NCI-H2081 treated with DMSO at 0.1 percent for 48 hours (cell line): ENCODE measurements at places on chromosomes 7 and 10.

GRCh38 chr10:69810675-69811397 is 9.1 kb downstream of the COL13A1 start:
- no peak for DNase-seq

GRCh38 chr7:134470864-134471263 is 12.0 kb upstream of the AKR1B1 start:
- no peak for DNase-seq

- no peak for DNase-seq
Observed at GRCh38 chr10:58996866-58997265, 179.6 kb upstream of the PHYHIPL start.

DNA sequence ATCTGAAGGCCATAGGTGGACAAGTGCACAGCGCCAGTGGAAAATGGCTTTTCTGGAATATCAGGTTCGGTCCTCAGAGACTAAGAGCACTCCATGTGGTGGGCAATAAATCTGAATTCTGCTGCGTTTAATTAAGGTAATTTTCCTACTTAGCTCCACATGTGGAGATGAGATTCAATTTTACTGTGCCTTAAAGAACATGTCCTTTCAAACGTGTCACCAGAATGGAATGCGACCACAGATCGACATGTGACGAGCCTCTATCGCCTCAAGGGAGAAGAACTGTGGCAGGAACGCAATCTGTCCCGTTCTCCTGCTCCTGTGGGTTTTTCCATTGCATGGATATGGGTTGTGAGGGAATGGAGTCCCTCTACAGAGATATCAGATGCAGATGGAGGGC is 205.3 kb upstream of the ZNF32 start:
- no peak for DNase-seq

DNA sequence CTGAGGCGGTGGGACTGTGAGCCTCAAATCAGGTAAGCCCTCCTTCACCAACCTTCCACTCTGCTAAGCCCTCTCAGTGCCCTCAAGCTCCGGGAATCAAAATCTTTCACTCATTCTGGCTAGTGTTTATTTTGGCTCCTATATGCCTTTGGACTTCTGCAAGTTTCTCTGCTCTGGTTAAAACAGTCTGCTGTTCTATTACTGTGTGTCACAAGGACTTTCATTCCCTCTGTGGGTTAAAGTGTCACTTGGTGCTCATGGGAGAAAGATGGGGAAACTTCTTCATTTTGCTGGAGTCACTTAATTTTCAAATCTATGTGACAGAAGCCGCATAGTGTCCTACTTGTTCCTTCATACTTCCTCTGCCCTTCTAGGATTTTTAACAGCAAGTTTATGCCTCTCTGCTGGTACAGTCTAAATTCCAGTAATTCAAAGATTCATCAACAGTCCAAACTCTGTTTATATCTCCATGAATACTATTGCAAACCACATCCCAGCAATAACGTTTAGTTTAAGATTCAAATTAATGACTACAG is 61.3 kb downstream of the CD36 start:
- no peak for DNase-seq

DNA sequence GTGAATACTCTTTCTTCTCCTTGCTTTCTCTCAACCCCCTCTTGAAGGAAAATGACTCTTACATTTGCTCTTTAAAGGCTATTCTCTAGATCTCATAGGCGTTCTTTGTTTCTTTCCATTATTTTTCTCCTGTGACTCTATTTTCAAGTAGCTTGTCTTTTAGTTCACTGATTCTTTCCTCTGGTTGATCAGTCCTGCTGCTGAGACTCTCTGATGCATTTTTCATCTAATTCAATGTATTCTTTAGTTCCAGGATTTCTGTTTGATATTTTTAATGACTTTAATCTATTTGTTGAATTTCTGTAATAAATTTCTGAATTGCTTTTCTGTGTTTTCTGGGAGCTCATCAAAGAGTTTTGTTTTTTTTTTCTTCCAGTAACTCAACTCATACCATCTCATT is 397.7 kb downstream of the CNTNAP2 start:
- no peak for DNase-seq

DNA sequence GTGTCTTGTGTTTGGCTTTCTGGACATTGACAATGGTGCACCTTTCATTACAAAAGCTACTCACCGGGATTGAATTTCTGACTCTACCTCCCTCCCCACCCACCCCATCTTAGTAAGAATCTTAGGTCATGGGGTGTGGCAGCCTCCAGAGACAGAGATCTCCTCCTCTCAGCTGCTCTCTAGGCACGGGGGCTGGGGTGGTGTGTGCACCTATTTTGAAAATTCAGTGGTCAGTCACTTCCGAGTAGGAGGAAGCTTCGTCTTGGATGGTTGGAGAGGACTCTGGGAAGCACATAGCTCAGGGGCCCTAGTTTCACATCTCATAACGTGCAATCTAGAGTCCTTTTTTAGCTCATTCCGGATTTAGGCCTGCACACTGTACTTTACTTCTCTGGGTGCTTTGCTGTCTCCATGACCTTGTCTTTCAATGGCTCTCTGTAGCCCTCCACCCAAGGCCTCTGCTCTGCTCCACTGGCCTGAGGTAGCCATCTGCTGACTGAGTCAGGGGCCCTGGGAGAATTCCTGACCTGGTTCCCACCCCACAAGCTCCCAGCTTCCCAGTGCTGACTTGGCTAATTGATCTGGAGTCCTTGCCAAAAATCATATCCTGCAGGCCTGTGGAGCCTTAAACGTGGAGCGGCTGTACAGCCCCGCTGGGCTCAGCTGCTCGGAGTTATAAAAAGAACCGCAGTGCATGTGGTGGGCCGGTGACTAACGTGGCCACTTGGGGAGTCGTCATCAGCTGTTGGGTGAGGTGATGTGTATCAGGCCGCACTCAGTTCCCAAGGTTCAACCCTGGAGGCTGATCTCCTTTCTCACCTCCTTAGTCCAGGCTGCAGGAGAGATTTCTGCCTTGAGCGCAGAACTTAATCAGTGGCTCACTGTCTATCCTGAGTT is 19.3 kb upstream of the ADAMTS14 start:
- no peak for DNase-seq

GRCh38 chr7:67484244-67484751 is 487.7 kb downstream of the TYW1 start:
- peak; percentile 39 for DNase-seq

- no peak for DNase-seq
Observed at GRCh38 chr7:21996641-21997040, 50.9 kb upstream of the CDCA7L start.

- DNase-seq = no peak
Observed at GRCh38 chr7:101942603-101943210, 125.3 kb downstream of the CUX1 start.
